ENCODE measurements at places on chromosomes 6 and 20. TPM values are rescaled to one million over a fixed set of nuclear protein-coding genes. Genes with fewer than 3 reads are reported as not detected.

DNA sequence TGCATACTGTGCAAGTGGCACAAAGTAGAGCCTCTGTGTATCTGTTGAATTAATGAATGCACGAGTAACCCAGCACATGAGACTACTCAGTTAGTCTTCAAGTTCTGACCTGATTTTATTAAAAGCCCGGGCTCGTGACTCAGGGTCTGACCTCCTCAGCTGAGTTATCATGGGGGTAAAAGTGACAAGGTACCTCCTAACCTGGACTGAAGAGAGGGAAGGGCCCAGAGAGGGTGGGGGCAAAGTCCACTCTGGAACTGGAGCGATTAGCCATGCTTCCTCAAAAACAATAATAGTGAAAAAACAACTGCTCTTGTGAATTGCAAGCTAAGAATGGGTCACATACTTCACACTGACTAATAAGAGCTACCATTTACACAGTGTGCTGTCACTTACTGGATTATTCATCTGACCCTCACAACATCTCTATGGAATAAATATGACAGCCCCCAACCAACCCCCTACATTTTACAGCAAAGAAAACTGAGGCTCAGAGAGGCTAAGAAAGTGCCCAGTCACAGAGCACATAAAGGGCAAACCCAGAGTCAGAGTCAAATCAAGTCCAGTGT, 26.7 kb downstream of the TRERF1 start:
- DNase-seq = peak; percentile 64

Gene GCM1
- total RNA-seq = not detected

Gene KIAA0408
- not detected for total RNA-seq

Gene HLA-DMB
- total RNA-seq = 0.38 TPM

Gene SEMG1
- total RNA-seq = not detected
